ENCODE measurements at places on chromosomes 16 and 17.
A peak's percentile ranks its signal among the peaks of the same experiment; 100 is the strongest.

- DNase-seq, result no peak
Measured at GRCh38 chr16:5633845-5634440, 536.3 kb upstream of the EEF2KMT start.

- no peak for DNase-seq
Measured at GRCh38 chr17:9220398-9221146, 199.3 kb downstream of the NTN1 start.

GRCh38 chr17:633133-633532 lies 81.5 kb downstream of the VPS53 start:
- DNase-seq, result peak; percentile 17

- no peak for DNase-seq
Measured at GRCh38 chr16:82699260-82699659, 72.5 kb downstream of the CDH13 start.

DNA sequence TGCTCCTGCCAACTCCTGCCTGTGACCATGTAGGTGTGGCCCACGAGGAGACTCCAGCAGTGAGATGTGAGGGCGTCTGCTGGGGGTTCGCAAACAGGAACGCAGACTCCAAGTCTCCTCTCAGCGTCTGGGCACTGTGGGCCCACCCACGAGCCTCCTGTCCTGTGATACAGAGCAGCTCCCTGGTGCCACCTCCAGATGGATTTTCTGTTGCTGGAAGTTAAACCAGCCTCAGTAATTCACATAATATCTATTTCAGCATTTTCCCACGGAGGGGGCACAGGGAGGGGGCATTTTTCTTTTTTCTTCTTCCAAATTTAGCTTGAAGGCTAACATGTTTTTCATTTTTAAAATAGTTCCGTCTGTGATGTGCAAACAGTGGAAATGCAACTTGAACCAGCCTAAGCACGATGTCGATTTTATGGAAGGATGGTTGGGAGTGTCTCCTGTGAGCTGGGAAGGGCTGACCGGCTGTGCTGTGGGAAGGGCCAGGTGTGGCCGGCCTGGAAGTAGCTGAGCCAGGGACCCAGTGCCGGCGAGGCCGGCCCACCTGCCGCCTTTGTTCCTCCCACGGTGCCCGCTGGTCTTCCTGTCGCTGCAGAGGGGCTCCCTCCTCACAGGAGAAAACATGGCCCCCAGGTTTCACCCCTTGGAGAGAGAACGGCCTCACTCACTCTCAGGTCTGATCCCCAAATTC lies 3.9 kb upstream of the RAB40B start:
- DNase-seq, result peak; percentile 42

DNA sequence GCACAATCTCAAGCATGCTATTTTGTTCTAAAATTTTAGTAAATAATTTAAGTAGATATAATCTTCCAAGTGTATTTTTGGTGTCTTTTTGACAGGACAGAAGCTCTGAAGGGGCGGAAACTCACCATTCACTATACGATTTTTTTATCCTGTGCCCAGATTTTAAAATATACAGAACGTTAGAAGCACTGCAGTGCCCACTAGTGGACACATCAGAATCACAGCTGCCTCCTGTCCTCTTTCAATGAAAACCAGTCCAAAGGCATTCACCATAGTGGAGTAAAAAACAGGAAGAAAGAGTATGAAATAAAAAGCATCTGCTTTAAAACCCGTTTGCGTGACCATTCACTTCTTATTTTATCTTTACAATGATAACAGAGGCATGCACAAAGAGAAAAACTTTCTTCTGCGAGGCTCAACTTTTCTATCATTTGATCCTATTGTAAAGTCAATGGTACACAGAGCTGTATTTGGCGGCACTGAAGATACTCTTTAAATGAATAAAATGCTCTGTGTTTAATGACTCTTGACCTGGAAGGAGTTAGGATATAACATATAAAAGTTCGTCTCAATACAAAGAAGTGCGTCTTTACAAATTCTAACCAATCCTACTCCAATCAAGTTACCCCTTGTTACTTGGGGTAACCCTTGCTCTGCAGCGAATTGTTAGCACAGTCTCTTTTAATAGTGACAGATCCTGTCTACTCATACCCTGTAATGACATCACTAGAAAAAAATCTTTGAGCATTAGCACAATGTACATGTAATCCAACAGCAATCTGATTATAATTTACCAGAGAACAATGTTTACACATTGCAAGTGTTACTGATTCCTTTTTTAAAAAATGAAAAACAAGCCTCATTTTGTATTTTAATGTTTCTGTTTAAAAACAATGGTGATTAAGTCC lies 339.8 kb upstream of the PSMD7 start:
- peak; percentile 51 for DNase-seq

GRCh38 chr17:72387487-72387886 lies 266.7 kb downstream of the SOX9 start:
- DNase-seq, result peak; percentile 79

DNA sequence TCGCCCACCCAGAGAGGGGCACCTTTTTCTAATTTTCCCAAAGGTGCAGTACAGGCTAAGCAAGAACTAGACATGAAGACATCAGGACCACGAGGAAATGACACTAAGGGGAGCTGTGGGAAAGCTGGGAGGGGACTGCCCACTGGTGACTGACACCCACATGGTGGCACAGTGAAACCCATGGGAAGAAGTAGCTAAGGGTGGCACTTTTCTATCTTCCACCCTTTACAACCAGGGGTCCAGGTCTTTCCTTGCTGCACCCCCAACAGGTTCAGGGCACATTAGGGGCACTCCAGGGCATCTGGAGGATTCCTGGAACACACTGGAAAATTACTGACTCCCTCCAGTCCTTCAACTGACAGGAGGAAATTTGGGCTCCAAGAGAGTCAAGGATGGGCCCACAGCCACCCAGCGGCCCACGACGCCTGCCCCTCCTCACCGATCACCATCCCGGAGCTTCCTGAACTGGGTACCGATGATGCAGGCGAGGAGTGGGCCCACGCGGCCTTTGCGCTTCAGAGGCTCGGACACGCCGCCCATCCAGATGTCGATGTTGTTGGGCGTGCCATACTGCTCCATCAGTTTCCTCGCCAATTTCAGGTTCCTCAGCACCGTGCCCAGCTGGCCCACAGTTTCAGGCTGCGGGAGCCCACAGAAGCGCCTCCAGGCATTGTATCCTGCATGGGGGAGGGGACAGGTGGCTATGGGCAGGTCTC lies 9.4 kb downstream of the MPO start:
- DNase-seq, result no peak

DNA sequence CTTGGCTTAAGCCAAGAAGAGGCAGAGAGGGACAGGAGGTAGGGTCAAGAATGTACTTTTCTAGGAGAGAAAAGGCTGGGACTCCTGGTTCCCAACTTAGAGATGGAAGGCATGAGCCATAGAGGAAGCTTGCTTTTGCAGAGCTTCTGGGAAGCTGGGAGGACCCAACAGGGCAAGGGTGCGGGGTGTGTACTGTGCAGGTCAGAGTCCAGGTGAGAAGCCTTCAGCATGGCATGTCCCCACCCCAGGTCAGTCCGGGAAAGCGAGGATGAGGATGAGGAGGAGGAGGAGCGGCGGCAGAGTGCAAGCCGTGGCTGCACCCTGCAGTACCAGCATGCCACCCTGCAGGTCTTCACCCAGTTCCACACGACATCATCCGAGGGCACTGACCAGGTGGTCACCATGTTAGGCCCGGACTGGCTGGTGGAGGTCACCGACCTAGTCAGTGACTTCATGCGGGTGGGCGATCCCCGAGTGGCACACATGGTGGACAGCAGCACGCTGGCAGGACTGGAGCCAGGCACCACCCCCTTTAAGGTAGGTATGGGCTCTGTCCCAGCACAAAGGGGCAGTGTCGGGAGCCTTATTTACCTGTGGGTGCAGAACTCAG lies 55.3 kb downstream of the TMEM132E start:
- no peak for DNase-seq

GRCh38 chr16:56190048-56190676 lies 1.1 kb upstream of the GNAO1 start:
- no peak for DNase-seq

GRCh38 chr17:37848690-37849616 lies 75.3 kb upstream of the TBC1D3K start:
- DNase-seq, result peak; percentile 84

DNA sequence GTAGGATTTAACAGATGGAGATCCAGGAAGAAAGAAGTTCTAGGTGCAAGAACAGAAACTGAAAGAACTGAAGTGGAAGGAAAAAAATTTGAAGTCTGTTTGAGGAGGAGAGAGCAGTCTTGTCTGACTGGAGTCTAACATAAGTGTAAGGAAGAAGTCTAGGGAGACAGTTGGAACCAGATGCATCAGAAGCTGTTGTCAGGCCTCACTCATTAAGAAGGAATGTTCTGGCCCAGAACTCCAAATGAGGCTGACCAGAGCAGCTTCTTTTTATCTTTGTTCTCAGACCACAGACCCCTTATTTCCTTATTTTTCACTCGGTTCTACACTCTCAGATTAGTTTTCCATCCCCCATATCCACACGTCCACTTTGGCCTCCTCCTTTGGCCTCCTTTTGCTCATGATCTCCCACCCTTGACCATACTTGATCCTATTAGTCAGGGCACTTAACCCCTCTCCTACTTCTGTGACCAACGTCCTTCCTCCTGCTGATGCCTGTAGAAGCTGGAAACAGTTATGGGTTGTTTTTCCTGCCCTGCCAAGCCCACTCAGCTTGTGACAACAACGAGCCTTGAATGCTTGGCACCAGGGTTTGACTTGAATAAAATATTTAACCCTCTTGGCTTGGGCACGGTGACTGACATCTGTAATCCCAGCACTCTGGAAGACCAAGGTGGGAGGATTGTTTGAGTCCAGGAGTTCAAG lies 7.0 kb upstream of the MYH2 start:
- DNase-seq, result no peak

GRCh38 chr16:59907611-59908010 lies 1173.5 kb upstream of the GOT2 start:
- DNase-seq, result no peak

- DNase-seq, result no peak
Measured at GRCh38 chr16:70568601-70569237, 45.1 kb downstream of the SF3B3 start.

- DNase-seq, result no peak
Measured at GRCh38 chr16:68068926-68069325, 16.2 kb upstream of the NFATC3 start.

DNA sequence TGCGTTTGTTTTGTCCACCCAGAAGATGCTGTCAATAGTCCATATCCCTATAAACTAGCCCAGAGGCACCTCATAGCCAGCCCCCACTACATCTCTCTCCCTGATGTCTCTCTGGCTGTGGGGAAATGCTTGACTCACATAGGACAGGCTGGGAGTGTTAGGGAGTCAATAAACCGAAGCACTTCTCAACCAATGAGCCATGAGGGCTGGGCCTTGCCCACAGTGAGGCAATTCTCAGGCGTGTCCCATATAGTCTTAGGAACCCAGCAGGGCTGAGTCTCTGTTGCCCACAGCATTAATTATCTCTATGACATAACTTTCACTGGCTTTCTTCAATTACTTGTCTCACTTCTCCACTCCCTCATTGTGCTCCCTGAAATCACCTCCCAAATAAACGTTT lies 387.3 kb upstream of the CDH11 start:
- DNase-seq, result no peak

- DNase-seq, result no peak
Measured at GRCh38 chr17:81479175-81480071, 33.2 kb downstream of the ACTG1 start.

- DNase-seq, result no peak
Measured at GRCh38 chr17:77383613-77384608, 243.1 kb downstream of the SEC14L1 start.

DNA sequence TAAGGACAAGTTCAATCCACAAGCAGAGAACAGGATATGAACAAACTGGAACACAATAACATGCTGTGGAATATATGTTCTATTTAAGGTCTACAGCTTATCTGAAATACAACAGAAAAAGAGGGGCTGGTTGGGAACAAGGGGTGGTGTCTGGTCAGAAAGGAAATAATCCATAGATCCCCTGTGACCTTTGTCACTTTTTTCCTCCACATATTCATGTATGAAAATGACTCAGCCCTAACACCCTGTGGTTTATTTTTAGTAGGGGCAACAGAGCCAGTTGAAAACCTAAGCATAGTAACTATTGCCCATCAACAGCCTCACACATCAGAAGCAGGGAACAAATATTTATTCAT lies 12.3 kb upstream of the SPAG9 start:
- no peak for DNase-seq

GRCh38 chr16:23905027-23905426 lies 69.2 kb downstream of the PRKCB start:
- peak; percentile 7 for DNase-seq

- DNase-seq, result peak; percentile 88
Measured at GRCh38 chr17:29613352-29613837, 9.3 kb downstream of the CORO6 start.

Measured in hepatic stellate cell (primary cell).